ENCODE measurements at places on chromosomes 4 and X. TPM values are rescaled to one million over a fixed set of nuclear protein-coding genes. Genes with fewer than 3 reads are reported as not detected.

- no peak for DNase-seq
These were observed 468.4 kb upstream of the PRKX start for GRCh38 chrX:4181782-4182407.

DNA sequence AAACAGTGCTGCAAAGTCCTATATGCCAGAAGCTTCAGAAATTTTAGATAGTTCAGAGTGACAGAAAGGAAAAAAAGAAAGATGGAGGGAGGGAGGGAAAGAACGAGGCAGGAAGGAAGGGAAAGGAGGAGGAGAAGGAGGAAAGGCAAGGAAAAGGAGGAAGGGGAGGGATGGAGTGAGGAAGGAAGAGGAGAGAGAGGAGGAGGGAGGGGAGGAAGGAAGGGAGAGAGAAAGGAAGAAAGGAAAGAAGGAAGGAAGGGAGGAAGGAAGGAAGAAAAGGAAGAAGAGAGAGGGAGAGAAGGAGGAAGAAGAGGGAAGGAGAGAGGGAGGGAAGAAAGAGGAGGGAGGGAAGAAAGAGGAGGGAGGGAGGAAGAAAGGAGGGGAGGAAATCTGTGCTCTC, 42.4 kb upstream of the FHL1 start:
- DNase-seq, result no peak

GRCh38 chr4:146148021-146148420, 27.5 kb upstream of the LSM6 start:
- DNase-seq, result no peak

DNA sequence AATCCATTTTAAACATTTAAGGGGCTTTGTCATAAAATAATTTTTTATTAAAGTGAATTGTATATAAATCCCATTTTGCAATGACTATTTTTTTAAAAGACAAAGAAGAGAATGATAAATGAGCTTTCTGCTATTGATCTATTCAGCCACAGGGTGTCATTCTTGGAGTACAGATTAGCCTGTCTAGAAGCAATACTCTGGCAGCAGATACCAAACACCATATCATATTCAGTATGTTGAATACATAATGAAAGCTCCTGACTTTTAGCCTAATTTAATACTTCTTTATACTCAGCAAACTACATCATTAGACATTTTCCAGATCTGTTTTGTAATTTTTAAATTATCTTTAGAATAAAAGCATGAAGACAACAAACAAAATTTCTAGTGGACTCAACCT, 496.3 kb downstream of the PDGFC start:
- DNase-seq, result peak; percentile 64

Gene REELD1
- polyA plus RNA-seq, result not detected

Gene TRPC3
- not detected for polyA plus RNA-seq

Gene ADH1C
- not detected for polyA plus RNA-seq

All from mammary epithelial cell (primary cell).